ENCODE measurements at places on chromosomes 12 and 14.

DNA sequence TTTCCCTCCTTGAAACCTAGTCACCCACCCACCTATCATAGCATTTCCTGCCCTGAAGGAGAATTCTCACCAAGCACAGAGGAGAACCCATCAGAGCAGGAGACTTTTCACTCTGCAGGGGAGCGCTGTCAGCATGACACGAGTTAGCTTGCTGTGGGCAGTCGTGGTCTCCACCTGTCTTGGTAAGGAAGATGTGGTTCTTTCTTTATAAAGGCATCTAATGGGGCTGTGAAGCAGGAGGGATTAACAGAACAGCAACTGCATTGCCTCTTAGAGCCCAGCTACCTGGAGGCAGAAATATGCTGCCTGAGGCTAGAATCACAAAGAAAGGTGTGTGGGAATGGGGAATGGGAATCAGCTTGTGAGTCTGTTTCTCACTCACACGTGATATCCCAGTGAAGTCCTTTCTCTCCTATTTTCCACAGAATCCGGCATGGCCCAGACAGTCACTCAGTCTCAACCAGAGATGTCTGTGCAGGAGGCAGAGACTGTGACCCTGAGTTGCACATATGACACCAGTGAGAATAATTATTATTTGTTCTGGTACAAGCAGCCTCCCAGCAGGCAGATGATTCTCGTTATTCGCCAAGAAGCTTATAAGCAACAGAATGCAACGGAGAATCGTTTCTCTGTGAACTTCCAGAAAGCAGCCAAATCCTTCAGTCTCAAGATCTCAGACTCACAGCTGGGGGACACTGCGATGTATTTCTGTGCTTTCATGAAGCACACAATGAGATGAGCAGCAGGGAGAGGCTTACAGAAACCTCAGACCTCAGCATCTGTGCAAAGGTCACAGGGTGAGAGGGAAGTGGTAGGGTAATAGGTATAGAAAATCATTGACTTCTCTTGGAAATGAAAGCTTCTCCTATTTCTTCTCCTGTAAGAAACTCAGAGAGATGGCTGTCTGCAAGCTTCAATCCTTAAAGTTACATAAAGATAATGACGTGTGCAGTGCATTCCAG lies 316.9 kb downstream of the DAD1 start:
- no peak for ATAC-seq

GRCh38 chr12:109113661-109114321 lies 2.6 kb upstream of the ACACB start:
- no peak for ATAC-seq

- ATAC-seq = no peak
Measured at GRCh38 chr14:53957739-53958138, 1.1 kb upstream of the BMP4 start.

- ATAC-seq = no peak
Measured at GRCh38 chr12:5796171-5796958, 148.7 kb downstream of the ANO2 start.

Data from activated CD4-positive, CD25-positive, alpha-beta regulatory T cell treated with anti-CD3 and anti-CD28 coated beads, Interleukin-2, amount 50 U/mL, for 24 hours (primary cell).